NT2/D1 (cell line): ENCODE measurements at places on chromosomes 1 and 21.
A peak's percentile ranks its signal among the peaks of the same experiment; 100 is the strongest.

GRCh38 chr1:38111589-38111988, 65.0 kb upstream of the POU3F1 start:
- no peak for DNase-seq

GRCh38 chr1:196677781-196678509, 26.1 kb downstream of the CFH start:
- DNase-seq, result no peak

DNA sequence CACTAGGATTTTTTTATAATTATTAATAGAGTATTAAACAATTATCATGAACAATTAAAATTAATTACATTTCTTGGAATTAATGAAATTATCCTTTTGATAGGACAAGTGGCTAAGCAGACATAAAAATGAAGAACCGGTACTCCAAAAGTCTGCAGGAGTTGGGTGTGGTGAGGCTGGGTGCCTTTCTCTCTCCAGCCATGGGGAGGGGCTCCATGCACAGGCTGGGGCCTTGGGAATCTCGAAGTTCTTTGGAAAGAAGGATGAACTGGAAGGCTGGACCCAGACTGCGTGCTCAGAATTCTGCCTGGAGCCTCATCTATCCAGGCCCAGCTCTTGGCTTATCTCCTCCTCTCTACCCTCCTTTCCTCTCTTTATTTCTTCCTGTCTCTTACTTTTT, 94.1 kb downstream of the ACTL8 start:
- DNase-seq, result no peak

DNA sequence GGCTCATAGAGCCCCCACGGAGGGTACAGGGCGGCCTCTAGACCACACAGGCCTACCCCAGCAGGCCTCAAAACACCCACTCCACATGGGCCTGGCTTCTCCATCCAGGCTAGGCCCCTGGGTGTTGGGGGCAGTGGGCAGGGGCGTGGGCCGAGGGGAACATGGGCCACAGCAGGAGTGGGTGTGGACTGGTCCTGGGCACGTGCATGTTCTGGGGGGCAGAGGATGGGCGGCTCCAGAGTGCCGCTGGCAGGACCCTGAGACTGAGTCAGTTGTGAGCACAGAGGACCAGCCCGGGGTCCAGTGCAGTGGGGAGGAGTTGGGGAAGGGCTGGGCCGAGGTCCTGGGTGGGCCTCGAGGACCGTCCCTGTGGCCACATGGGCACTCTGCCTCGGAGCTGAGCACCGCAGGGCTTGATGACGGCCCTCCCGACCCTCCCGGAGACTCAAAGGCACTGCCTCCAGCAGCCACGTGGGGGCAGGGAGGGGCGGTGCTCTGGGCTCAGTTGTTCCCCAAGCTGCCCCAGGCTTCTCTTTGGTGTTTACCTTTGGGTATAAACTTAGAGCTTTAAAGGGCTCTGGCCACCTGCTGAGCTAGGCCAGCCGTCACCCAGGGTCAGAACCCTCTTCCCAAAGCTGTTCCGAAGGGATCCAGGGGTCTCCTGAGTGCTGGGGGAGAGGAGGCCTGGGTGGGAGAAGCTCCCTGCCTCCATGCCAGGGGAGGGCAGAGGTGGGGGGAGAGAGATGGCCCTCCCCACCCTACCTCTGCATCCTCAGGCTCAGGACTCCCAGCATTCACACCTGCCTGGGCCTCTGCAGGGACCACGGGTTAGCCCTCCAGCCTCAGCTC, 79.9 kb downstream of the MORN1 start:
- peak; percentile 55 for DNase-seq
